Cerebellar nuclear complex (tissue), 1 donor: ENCODE measurements at places on chromosomes 16 and 17.

DNA sequence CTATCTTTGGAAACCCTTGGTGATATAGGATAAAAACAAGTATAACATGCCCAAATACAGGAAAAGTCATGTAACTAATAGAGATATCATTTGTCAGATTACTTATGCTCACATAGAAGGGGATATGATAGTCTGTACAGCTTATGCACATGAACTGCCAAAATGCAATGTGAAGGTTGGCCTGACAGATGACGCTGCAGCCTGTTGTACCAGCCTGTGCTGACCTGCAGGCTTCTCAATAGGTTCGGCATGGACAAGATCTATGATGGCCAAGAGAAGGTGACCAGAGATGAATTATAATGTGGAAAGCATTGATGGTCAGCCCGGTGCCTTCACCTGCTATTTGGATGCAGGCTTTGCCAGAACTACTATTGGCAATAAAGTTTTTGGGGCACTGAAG is 12.7 kb downstream of the WFIKKN2 start:
- no peak for DNase-seq

DNA sequence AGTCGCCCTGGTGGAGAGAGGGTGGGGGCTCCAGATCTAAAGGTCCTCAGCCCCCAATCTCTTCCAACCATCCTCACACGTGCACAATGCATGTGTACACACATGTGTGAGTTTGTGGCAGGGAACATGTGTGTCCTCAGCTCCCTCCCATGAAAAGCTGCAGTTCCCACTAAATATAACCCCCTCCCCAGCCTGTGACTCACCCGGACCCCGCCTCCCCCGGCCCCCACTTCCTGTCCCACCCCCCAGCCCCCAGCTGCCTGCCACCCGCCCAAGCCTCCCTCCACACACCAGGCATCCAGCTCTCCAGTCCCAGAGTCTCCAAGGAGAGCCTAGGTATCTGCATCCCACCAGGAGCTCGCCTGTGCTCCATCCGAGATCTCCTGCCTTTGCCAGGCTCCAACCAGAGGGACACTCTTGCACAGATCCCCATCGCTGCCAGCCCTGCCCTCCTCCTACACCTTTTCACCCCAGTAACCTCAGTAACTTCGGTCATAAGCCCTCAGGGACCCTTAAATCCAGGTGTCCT is 3.9 kb downstream of the DLG4 start:
- no peak for DNase-seq

GRCh38 chr16:29972500-29972899 is 1.2 kb upstream of the TAOK2 start:
- DNase-seq, result no peak

- no peak for DNase-seq
These were observed 38.0 kb downstream of the TOM1L2 start for GRCh38 chr17:17934214-17934613.
